Forelimb muscle (tissue), 1 donor: ENCODE measurements at places on chromosomes 13 and 19. TPM values are rescaled to one million over a fixed set of nuclear protein-coding genes. Genes with fewer than 3 reads are reported as not detected.

The OR7G3 gene
- not detected for polyA plus RNA-seq

The DAND5 gene
- polyA plus RNA-seq: 0.08 TPM

The LRRC8E gene
- polyA plus RNA-seq: 0.23 TPM

The CEACAM1 gene
- 2.6 TPM for polyA plus RNA-seq

The CCL25 gene
- polyA plus RNA-seq: not detected

The PIK3R2 gene
- 57.8 TPM for polyA plus RNA-seq

DNA sequence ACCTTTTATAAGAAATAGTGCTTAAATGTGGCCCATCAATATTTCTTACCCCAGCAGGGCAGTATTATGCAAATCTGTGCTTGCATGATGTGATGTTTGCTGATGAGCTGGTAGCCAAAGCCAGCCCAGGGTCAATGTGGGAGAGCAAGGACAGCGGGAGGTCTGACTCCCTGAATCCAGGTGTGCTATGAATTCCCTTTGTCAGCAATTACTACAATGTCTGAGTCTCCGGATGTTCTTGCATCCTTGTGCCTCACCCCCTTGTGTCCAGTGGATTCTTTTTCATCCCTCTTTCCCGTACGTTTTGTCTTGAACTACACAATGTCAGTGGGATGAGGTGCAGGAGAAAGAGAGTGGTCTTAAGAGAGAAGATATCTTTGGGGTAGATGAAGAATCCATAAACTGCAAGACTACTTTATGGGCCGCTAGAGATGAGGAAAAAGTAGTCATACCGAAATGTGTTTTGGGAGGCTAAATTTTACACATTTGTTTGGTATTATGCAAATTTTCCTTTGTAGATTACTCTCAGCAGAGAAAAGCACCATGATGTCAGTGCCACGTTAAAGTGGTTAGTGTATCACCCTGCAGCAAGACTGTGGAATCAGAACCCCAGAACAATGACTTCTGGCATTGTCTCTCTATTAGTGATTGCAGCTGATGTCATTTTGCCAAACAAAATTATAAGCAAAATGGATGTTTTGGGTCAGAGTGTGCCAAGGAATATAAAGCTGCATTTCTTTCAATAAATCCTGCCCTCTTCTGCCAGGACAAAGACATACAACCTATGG lies 53.5 kb upstream of the TSHZ3 start:
- no peak for DNase-seq

- no peak for DNase-seq
Observed at GRCh38 chr13:26749285-26749684, 11.3 kb downstream of the GPR12 start.

- DNase-seq: no peak
Observed at GRCh38 chr13:56352901-56353300, 787.8 kb upstream of the PRR20A start.

GRCh38 chr13:39385621-39386231 lies 217.3 kb downstream of the LHFPL6 start:
- no peak for DNase-seq

DNA sequence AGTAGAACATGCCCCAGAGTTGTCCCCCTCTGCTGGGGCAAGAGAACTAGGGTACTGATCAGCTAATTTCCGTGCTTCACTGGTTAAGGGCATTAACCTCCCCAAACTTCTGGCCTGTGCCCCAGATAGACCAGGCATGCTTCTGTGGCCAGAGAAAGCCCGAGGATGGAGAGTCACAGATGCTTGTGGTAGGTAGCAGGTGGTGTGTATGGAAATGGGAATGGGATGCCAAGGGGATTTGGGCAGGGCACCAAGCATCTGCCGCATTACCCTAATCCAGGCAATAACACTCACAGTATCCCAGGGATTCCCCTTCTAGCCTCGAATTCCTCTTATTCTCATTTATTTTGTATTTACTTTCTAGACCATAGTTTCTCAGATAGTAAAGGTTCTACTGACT lies 124.8 kb upstream of the KLF12 start:
- DNase-seq: no peak

GRCh38 chr19:37370880-37371661 lies at the start of gene ZNF527:
Gene ZNF527, plus strand, starts transcription at chr19:37371099. Its CDS starts 3,100 bp downstream, at chr19:37374199.
- peak; percentile 93 for DNase-seq

DNA sequence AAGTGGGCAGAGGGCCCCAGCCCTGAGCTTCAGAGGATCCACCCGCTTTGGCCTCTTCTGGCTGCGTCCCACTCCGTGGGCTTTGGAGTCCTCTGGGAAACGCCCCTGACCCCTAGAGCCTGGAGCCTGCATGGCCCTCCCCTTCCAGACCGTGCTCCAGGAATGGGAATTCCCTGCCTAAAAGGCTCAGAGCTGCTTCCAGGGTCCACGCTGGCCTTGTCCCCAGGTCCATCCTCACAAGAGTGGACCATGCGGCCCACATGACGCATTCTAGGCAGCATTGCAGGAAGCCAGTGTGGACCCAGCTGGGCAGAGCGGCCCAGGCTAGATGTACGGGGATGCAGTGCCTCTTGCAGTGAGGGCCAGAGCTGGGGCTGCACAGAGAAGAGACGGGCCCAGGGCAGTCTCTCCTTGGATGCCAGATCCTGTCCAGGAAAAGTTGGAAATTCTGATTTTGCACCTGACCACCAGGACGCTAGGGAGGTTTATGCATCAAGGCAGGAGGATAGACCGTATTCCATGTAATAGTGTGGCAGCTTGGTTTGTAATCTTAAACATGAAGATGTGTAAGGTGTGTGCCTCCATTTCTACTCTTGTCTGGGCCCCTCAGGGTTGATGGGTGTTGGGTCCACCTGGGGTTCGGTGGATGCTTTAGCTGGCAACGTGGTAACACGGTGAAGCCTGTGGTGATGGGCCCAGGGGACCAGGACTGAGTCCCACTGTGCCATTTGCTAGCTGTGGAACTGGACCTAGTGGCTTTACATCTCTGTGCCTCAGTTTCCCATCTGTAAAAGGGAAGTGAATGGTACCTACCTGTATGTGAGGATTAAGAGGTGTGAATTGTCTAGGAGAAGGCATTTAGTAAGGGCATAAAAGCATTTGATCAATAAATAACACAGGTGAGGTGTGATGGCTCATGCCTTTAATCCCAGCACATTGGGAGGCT lies 14.8 kb upstream of the FXYD3 start:
- DNase-seq: no peak

DNA sequence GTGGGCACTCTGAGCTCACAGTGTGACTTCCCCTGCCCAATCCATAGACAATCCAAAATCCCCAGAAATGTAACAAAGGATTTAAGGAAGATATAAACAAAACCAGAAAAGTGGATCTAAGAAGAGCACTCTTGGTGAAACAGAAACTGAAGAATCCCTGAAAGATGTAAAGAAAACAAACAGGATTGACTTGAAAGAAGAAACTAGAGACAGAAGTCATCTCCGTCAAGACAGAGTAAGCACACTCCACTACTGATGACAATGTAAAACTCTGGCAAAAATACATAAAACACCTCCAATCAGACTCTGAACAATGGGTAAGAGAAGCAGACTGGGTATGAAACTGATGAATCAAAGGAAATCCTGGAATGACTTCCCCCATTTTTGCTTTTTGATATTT lies 13.5 kb downstream of the TUBGCP3 start:
- DNase-seq: no peak

GRCh38 chr13:20044086-20044485 lies 85.6 kb downstream of the ZMYM2 start:
- no peak for DNase-seq

- no peak for DNase-seq
Observed at GRCh38 chr13:48818495-48819356, 157.0 kb upstream of the FNDC3A start.

- no peak for DNase-seq
Observed at GRCh38 chr13:73179650-73180274, 121.0 kb downstream of the KLF5 start.

DNA sequence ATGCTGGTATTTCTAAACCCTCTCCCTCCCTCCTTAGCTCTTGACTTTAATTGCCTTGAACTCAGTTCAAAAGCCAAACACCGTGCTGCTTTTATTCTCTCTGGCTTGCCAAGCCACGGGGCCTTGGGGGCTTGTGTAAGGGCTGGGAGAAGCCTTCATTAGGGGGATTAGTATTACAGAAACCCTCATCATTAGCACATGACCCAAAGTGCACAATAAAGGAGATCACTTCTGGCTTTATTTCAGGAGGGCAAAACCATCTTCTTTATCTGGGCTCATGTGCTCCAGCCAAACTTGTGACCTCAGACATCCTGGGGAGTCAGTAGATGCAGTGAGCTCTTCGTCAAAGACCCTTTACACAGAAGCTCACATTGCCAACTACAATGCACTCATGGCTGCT lies at the start of gene DCT:
Gene DCT, minus strand, starts transcription at position 67 of the 400 bp plus-strand sequence. CDS start 427 bp downstream, outside the sequence.
- no peak for DNase-seq
